ENCODE measurements at places on chromosomes 1 and 21. TPM values are rescaled to one million over a fixed set of nuclear protein-coding genes. Genes with fewer than 3 reads are reported as not detected.

Gene PCNT
- 37.7 TPM for total RNA-seq

- no peak for DNase-seq
Observed at GRCh38 chr1:92587445-92587844, 100.7 kb upstream of the GFI1 start.

GRCh38 chr21:36297406-36297937, 22.5 kb upstream of the MORC3 start:
- DNase-seq, result no peak

GRCh38 chr1:229326601-229327000, 16.2 kb downstream of the CCSAP start:
- DNase-seq, result no peak

Gene EPHA2
- total RNA-seq, result 43.3 TPM

DNA sequence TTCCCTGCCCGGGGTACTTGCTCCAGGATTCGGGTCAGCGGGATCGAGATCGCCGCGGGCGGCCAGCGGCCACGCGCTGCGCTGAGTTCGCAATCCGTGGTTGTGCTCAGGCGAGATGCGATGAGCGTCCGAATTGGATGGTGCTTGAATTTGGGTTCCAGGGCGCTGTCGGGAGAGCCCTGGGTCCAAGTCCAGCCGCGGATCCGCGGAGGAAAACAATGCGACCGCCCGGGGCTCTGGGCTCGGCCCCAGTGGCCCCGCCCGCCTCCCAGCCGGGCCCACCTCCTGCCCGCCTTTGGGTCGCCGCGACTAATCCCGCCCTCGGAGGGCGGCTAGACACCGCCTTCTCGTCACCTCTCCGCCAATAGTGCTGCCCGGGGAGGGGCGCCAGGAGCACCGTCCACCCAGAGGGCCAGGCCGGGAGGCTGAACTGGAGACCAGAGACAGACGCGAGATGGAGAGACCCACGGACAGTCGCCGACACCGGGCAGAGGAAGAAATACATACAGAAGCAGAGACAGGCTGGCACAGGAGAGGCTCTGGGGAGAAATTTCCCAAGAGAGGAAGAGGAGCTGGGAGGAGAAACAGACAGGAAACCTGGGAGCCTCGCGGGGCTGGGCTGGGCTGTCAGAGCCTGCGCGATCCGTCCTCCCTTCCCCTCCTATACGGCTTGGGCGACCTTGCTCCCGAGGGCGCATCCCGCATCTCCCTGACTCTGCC, at the start of gene SEMA6C:
TSS of gene SEMA6C (minus strand) at position 220 of the 720 bp plus-strand sequence. CDS start 4,010 bp downstream, outside the sequence.
- DNase-seq, result peak; percentile 97

GRCh38 chr1:158212320-158212719, 31.6 kb downstream of the CD1D start:
- DNase-seq, result peak; percentile 74

Gene SYT14
- total RNA-seq, result 10.6 TPM

GRCh38 chr1:208437401-208437800, 193.2 kb upstream of the PLXNA2 start:
- no peak for DNase-seq

DNA sequence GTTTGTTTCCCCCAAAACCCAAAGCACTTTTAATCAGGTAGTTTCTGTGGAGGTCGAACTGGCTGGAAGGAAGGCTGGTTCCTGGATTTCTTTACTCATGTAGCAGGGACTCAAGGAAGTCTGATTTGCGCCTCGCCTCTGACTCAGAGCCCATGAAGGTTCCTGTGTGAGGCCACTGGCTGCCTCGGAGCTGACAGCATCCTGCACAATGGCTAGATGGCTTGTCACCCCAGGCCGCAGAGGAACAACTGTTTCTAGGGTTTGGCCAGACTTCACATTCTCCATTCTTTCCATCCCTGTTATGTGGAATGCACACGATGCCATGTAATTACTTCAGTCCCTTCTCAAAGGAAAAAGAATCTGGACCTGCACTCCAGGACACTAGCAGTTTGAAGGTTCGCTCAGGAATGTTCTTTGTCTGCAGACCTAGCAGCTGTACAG, 39.1 kb upstream of the PRSS38 start:
- no peak for DNase-seq

DNA sequence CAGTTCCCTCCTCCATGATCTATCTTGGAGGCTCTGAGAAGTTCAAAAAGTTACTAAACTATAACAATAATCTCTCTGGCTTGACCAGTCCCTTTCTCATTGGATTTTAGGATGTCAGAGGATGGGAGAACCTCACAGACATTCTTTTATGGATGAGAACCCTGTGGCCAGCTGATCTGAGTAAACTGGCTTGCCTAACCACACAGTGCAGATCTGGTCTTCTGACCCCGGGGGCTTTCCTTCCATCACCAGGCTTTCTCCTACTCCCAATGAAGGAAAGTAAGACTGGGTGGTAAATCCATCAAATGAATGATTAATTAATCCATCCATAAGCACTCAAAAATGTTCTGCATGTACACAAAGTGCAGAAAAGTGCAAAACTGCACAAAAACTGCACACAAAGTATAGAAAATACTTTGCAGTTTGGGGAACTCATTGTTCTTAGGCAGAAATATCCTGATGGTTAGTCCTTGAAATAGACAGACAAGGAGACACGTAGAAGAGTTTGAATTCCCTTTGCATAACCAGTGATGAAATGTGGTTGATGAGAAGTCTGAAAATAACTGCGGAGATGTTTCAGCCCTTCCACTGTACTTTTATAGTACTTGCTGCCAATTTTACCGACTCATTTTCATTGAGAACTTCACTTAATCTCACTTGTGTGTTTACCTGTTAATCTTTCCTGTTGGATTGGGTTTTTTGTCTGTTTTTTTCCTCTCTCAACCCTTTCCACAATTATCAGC, 2.5 kb upstream of the F3 start:
- no peak for DNase-seq

Gene IBA57
- 21.2 TPM for total RNA-seq
